ENCODE measurements at places on chromosomes 5 and 9. TPM values are rescaled to one million over a fixed set of nuclear protein-coding genes. Genes with fewer than 3 reads are reported as not detected.

The RANBP17 gene
- 21.1 TPM for total RNA-seq

The PCBD2 gene
- total RNA-seq, result 6.1 TPM

The SNX18 gene
- 49.5 TPM for total RNA-seq

The TSLP gene
- 0.11 TPM for total RNA-seq

The PALM2AKAP2 gene
- 18.2 TPM for total RNA-seq

The IRX2 gene
- total RNA-seq, result 16.7 TPM

The WNT8A gene
- total RNA-seq, result not detected

The TEX53 gene
- not detected for total RNA-seq

The AIF1L gene
- 0.19 TPM for total RNA-seq

The PDCD1LG2 gene
- total RNA-seq, result 8.8 TPM

The SLC6A7 gene
- not detected for total RNA-seq

The FREM1 gene
- 3.4 TPM for total RNA-seq

The TEK gene
- total RNA-seq, result 4.0 TPM

The PCDHB14 gene
- 18.6 TPM for total RNA-seq

The TAF11L9 gene
- total RNA-seq, result not detected

The IGIP gene
- total RNA-seq, result 5.5 TPM

The CEP120 gene
- 27.2 TPM for total RNA-seq

The OSTF1 gene
- total RNA-seq, result 54.9 TPM

The SHC3 gene
- total RNA-seq, result 0.16 TPM

The PHF24 gene
- total RNA-seq, result not detected

The HSPB3 gene
- 32.5 TPM for total RNA-seq

The GOLM1 gene
- total RNA-seq, result 27.5 TPM

The CBY3 gene
- total RNA-seq, result not detected

The DMRT3 gene
- total RNA-seq, result not detected

The LHX6 gene
- total RNA-seq, result 6.4 TPM

The PCDHGA9 gene
- 0.55 TPM for total RNA-seq

The BHMT gene
- total RNA-seq, result not detected

The SPATA6L gene
- total RNA-seq, result not detected

The OBP2B gene
- not detected for total RNA-seq

The CCDC171 gene
- 0.53 TPM for total RNA-seq

The GRM6 gene
- total RNA-seq, result not detected

The IL7R gene
- total RNA-seq, result 86.6 TPM

The TBC1D2 gene
- 4.4 TPM for total RNA-seq

The FAM78A gene
- total RNA-seq, result 0.03 TPM

The TICAM2 gene
- total RNA-seq, result 22.1 TPM

The GABRA6 gene
- total RNA-seq, result not detected

The IFNB1 gene
- not detected for total RNA-seq

The BRINP1 gene
- total RNA-seq, result not detected

The SAXO1 gene
- not detected for total RNA-seq

The BARX1 gene
- total RNA-seq, result not detected

The IL13 gene
- not detected for total RNA-seq

The SMARCA2 gene
- total RNA-seq, result 39.9 TPM

The LCP2 gene
- total RNA-seq, result 0.03 TPM

The F2RL2 gene
- total RNA-seq, result 1.3 TPM

The LCN1 gene
- not detected for total RNA-seq

The FAXDC2 gene
- total RNA-seq, result not detected

The EGFLAM gene
- total RNA-seq, result 0.08 TPM

The OTP gene
- total RNA-seq, result not detected

The SLC27A6 gene
- total RNA-seq, result 3.2 TPM

Measured in SJSA1 (cell line).